ENCODE measurements at places on chromosomes 4 and X. TPM values are rescaled to one million over a fixed set of nuclear protein-coding genes. Genes with fewer than 3 reads are reported as not detected.

Gene PSAPL1
- total RNA-seq, result not detected

GRCh38 chr4:55075823-55076716 lies 49.3 kb downstream of the KDR start:
- H3K27me3 ChIP-seq, result no peaks in the 10 kb centered on the region
- H3K4me3 ChIP-seq, result no peak overlapping the region
- DNase-seq, result no peak
- H3K4me1 ChIP-seq, result peaks cover 6% of the 10 kb centered on the region

- no peak overlapping the region for H3K4me3 ChIP-seq
- DNase-seq, result no peak
- H3K36me3 ChIP-seq, result peaks cover 6% of the 10 kb centered on the region
- no peak overlapping the region for H3K27ac ChIP-seq
Observed at GRCh38 chr4:1405636-1406393, 427 bp downstream of the NKX1-1 start.

GRCh38 chr4:146998157-146998556 lies 52.5 kb upstream of the TTC29 start:
- H3K27me3 ChIP-seq, result no peaks in the 10 kb centered on the region
- no peaks in the 10 kb centered on the region for H3K4me1 ChIP-seq
- no peak overlapping the region for H3K27ac ChIP-seq
- DNase-seq, result no peak
- no peaks in the 10 kb centered on the region for H3K36me3 ChIP-seq

GRCh38 chrX:149950681-149951080 lies 12.4 kb upstream of the EOLA2 start:
- H3K27ac ChIP-seq, result no peak overlapping the region
- H3K4me1 ChIP-seq, result no peaks in the 10 kb centered on the region
- peaks cover 18% of the 10 kb centered on the region for H3K36me3 ChIP-seq
- no peaks in the 10 kb centered on the region for H3K27me3 ChIP-seq

Gene ABHD18
- total RNA-seq, result 21.0 TPM

- no peak overlapping the region for H3K27ac ChIP-seq
- no peaks in the 10 kb centered on the region for H3K36me3 ChIP-seq
- no peak for DNase-seq
- H3K4me3 ChIP-seq, result no peak overlapping the region
- no peaks in the 10 kb centered on the region for H3K27me3 ChIP-seq
Observed at GRCh38 chr4:43560047-43560446, 667.5 kb downstream of the GRXCR1 start.

- no peaks in the 10 kb centered on the region for H3K4me1 ChIP-seq
- H3K27me3 ChIP-seq, result no peaks in the 10 kb centered on the region
- H3K36me3 ChIP-seq, result no peaks in the 10 kb centered on the region
- no peak overlapping the region for H3K27ac ChIP-seq
Observed at GRCh38 chrX:97616883-97617530, 733.3 kb downstream of the RPA4 start.

DNA sequence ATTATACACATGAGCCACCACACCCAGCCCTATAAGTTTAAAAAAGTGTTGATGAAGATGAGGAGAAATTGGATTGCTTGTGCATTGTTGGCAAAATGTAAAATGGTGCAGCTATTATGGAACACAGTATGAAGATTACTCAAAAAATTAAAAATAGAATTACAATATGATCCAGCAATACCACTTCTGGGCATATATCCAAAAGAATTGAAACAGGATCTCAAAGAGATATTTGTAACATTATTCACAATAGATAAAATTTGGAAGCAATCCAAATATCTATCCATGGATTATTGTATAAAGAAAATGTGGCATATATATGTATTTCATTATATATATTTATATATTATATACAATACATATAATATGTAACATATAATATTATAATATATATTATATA lies 515.6 kb upstream of the GNPDA2 start:
- H3K4me1 ChIP-seq, result no peaks in the 10 kb centered on the region
- no peaks in the 10 kb centered on the region for H3K36me3 ChIP-seq
- H3K27me3 ChIP-seq, result no peaks in the 10 kb centered on the region
- no peak overlapping the region for H3K27ac ChIP-seq
- no peak overlapping the region for H3K4me3 ChIP-seq

Gene PGAM4
- total RNA-seq, result 0.48 TPM

GRCh38 chrX:23980011-23980441 lies 47.0 kb downstream of the KLHL15 start:
- peaks cover 6% of the 10 kb centered on the region for H3K4me1 ChIP-seq
- no peak overlapping the region for H3K4me3 ChIP-seq
- H3K36me3 ChIP-seq, result peaks cover 16% of the 10 kb centered on the region
- no peak overlapping the region for H3K27ac ChIP-seq
- no peaks in the 10 kb centered on the region for H3K27me3 ChIP-seq
- no peak for DNase-seq

GRCh38 chrX:131633285-131633917 lies 89.5 kb downstream of the OR13H1 start:
- no peaks in the 10 kb centered on the region for H3K4me1 ChIP-seq
- DNase-seq, result peak; percentile 10
- peaks cover 2% of the 10 kb centered on the region for H3K27me3 ChIP-seq
- H3K4me3 ChIP-seq, result no peak overlapping the region

DNA sequence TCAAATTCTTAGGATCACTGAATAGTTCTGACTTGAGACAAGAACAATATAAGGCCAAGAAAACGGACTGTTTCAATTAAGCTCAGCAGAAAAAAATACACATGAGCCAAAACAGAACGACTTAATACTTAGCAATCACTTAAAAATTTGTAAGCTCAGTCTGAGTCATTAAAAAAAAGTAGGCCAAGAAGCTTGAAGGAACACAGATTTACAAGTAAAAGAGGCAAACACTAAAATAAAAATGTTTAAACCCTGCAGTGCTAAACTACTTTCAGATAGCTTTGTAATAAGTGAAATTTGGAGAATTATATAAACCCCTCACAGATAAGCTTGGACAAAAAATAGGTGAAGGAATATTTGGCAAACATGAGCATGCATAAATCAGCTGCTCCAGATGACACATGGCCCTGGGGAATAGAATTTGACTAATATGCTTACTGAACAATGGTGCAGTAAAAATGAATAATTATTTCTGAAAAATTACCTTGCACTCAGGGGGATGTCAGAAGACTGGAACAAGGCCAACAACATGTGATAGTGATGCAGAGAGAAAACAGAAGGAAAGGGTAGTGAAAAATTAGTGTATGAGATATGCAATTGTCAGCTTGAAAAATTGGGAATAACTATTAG lies 49.6 kb downstream of the LNX1 start:
- H3K4me1 ChIP-seq, result no peaks in the 10 kb centered on the region
- H3K27ac ChIP-seq, result no peak overlapping the region
- no peak overlapping the region for H3K4me3 ChIP-seq
- peaks cover 2% of the 10 kb centered on the region for H3K27me3 ChIP-seq
- no peak for DNase-seq

- H3K36me3 ChIP-seq, result no peaks in the 10 kb centered on the region
- no peak for DNase-seq
- H3K4me1 ChIP-seq, result no peaks in the 10 kb centered on the region
- no peaks in the 10 kb centered on the region for H3K27me3 ChIP-seq
Observed at GRCh38 chr4:174928575-174929253, 10.6 kb downstream of the ADAM29 start.

- no peak overlapping the region for H3K4me3 ChIP-seq
- H3K36me3 ChIP-seq, result no peaks in the 10 kb centered on the region
- no peaks in the 10 kb centered on the region for H3K4me1 ChIP-seq
- no peaks in the 10 kb centered on the region for H3K27me3 ChIP-seq
Observed at GRCh38 chr4:18209448-18209847, 187.9 kb upstream of the LCORL start.

- peak overlapping the region; percentile 49 for H3K4me3 ChIP-seq
- H3K27me3 ChIP-seq, result no peaks in the 10 kb centered on the region
- H3K27ac ChIP-seq, result peak overlapping the region; percentile 93
- no peak for DNase-seq
- peaks cover 6% of the 10 kb centered on the region for H3K36me3 ChIP-seq
Observed at GRCh38 chrX:136627409-136627808, 20.5 kb upstream of the CD40LG start.
